ENCODE measurements at places on chromosomes 7 and 10.

DNA sequence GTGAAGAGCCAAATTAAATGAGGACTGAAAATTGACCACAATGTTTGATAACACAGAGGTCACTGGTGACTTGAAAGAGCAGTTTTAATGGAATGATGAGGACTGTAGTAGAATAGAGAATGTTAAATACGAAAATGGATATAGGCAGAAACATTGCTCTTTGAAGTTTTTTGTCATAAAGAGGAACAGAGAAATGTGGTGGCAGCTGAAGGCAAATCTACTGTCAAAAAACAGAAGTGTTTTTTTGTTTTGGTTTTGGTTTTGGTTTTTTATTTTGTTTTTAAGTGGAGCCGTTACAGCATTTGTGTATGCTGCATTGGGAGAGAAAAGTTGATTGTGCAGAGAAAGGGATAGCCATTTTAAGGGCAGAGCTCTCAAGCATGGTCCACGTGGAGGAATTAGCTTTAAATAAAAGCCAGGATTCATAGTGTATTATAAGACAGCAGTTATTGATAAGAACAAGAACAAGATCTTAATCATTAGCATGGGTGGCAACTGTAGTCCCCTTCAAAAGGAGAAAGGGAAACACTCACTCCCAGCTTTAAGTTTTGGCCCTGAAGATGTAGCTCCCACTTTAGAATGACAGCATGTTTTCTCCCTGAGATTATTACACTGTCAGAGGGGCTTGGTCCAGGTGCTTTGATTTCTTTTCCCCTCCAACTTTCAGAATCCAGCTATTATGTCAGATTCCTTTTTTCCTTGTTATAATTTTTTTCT is 156.7 kb upstream of the BET1 start:
- peak; percentile 25 for DNase-seq

GRCh38 chr7:6419310-6419773 is 28.4 kb downstream of the DAGLB start:
- no peak for DNase-seq

GRCh38 chr7:15567652-15568051 is 5.8 kb upstream of the AGMO start:
- DNase-seq, result no peak

DNA sequence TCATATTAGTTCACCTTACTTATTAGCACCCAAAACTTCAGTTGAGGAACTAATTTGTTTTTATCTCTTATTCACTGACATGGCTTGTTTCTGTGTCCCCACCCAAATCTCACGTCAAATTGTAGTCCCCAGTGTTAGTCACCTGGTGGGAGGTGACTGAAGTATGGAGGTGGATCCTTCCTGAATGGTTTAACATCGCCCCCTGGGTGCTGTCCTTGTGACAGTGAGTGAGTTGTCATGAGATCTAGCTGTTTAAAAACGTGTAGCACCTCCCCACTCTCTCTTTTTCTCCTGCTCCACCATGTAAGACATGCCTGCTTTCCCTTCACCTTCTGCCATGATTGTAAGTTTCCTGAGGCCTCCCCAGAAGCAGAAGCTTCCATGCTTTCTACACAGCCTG is 75.0 kb upstream of the HECTD2 start:
- no peak for DNase-seq

DNA sequence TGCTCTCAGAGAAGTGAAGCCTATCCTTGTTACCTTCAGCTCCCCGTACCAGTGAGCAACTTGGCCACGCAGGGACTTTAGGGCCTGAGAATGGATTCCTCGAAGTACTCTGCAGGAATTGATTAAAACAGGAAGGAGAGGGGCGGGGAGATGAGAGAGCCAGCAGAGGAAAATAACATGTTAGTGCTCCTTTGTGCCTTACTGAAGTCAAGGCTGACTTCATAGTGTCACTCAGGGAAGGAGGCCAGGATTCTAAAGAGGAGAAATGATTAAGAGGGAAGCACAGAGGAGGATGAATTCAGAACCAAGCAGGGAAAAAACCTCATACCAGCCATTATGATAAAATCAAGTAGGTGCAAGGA is 195.6 kb upstream of the RHOBTB1 start:
- no peak for DNase-seq

DNA sequence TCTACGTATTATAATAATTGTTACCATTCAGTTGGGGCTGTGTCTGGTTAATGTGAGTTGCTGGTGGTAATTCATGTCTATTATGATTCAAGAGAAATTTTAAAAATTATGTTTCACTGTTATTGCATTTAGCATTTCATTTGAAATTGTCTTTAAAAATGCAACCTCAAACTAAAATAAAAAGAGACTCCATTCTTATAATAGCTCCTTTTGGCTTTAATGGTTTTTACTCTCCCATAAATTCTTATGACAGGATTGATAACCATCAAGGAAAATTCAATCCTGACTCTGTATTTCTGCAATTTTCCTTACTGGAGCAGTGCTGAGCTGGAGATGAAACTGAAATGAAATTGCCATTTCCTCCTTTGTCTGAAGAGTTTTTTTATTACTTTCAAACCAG is 262.7 kb downstream of the REEP3 start:
- no peak for DNase-seq

DNA sequence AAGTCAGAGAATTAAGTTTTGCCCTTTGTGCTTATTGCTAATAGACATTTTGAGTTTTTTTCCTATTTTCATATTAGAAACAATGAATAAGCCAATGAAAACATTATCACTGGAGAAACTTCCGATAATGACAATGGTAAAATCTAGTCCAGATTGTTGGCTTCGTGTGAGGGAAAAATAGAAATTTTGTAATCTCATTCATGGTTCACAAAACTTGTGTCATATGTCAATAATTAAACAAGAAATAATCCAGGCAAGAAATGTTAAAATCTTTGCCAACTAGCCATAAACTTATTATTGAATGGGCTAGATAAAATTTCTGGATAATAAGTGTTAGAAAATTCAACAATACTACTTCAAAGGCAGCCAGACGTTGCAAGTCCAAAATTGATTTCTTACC is 36.6 kb downstream of the RNLS start:
- DNase-seq, result no peak

GRCh38 chr7:35758421-35758820 is 42.4 kb upstream of the SEPTIN7 start:
- DNase-seq, result peak; percentile 92

DNA sequence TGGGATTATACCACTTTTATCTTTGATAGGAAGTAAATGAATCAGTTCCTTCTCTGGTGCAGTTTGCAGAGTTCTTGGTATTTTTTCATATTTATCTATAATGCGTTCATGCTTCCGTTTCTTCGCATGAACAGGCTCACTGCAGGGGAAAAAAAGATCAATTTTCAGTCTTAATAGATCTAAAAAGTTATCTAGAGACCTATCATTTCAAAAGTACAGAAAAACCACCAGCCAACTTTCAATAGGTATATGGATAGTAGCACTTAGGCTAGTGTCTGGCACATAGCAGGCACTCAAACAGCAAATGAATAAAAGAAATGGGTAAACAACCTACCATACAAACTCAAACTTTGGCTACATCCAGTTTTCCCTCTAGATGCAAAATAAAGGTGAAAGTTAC is 5.5 kb downstream of the NOC3L start:
- no peak for DNase-seq

DNA sequence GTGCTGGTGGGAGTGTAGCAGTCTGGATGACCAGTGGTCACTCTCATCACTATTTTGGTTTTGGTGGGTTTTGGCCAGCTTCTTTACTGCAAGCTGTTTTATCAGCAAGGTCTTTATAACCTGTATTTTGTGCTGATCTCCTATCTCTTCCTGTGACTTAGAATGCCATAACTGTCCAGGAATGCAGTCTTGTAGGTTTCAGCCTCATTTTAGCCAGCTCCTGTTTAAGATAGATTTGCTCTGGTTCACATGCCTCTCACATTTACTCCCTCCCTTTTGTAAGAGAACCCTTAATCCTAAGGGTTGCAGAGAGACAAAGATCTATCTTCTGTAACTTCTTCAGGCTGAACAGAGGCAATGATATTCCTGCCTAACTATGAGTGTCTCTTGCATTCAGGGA is 51.2 kb upstream of the INHBA start:
- DNase-seq, result no peak

DNA sequence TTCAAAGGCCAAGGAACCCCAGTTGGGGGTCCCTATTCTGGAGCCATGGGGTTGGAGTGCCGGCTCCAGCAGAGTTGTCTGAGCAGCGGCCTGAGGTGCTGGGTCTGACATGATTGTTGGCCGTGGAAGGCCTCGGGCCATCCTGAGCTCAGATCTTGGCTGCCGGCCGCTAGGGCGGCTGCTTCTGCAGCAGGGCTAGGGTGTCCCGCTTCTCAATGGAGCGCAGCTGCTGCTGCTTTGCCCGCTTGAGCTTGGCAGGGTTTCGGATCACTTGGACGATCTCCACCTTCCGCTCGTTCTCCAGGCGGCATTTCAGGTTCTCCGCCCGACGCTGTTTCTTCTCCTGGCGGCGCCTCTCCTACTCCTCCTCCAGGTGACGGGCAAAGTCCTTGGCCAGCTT is 171.1 kb downstream of the HIBADH start:
- no peak for DNase-seq

All from KBM-7 (cell line).